HepG2 (cell line): ENCODE measurements at places on chromosomes 6 and 20. TPM values are rescaled to one million over a fixed set of nuclear protein-coding genes. Genes with fewer than 3 reads are reported as not detected.

GRCh38 chr20:49419785-49420184 lies 62.7 kb downstream of the KCNB1 start:
- no peaks in the 10 kb centered on the region for H3K36me3 ChIP-seq
- no peaks in the 10 kb centered on the region for H3K4me1 ChIP-seq
- H3K27ac ChIP-seq = no peak overlapping the region
- no peak for DNase-seq

GRCh38 chr20:19970256-19970765 lies 46.9 kb upstream of the NAA20 start:
- H3K36me3 ChIP-seq = no peaks in the 10 kb centered on the region
- H3K27ac ChIP-seq = no peak overlapping the region
- H3K27me3 ChIP-seq = no peaks in the 10 kb centered on the region
- DNase-seq = no peak
- no peak overlapping the region for H3K4me3 ChIP-seq

DNA sequence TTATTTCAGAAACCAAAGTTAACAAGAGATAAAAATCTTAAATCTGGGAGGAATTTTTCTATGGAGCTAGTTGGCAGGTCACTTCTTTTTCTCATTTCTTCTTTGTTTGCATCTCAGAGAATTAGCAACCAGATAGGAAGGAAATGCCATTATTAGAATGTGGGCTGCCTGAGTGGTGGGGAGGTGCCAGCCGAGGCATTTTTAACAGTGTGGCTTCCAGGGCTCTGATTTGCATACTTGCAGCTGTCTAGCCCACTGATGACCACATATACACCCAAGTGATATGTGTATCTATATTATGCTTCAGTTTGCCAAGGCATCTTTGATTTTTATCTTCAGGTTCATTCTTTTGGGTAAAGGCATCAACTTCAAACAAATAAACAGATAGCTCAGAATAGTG lies 206.7 kb downstream of the CLIC5 start:
- no peaks in the 10 kb centered on the region for H3K36me3 ChIP-seq
- H3K4me3 ChIP-seq = no peak overlapping the region
- DNase-seq = no peak
- no peaks in the 10 kb centered on the region for H3K4me1 ChIP-seq
- 0 out of 3 replicates have a peak, but pooled peaks cover 1% of the 10 kb centered on the region for H3K27me3 ChIP-seq

GRCh38 chr6:82902290-82902689 lies 163.4 kb downstream of the UBE3D start:
- no peak overlapping the region for H3K27ac ChIP-seq
- H3K36me3 ChIP-seq = no peaks in the 10 kb centered on the region
- DNase-seq = no peak
- H3K27me3 ChIP-seq = no peaks in the 10 kb centered on the region
- no peaks in the 10 kb centered on the region for H3K4me1 ChIP-seq

Gene CCN6
- polyA plus RNA-seq = 0.10 TPM in 1 of 2 replicates, not detected in the other

- no peak for DNase-seq
- no peak overlapping the region for H3K27ac ChIP-seq
- H3K4me1 ChIP-seq = no peaks in the 10 kb centered on the region
- no peaks in the 10 kb centered on the region for H3K27me3 ChIP-seq
- H3K4me3 ChIP-seq = no peak overlapping the region
Measured at GRCh38 chr6:15375018-15375417, 129.1 kb downstream of the JARID2 start.

Gene DEFB132
- not detected in 2 replicates for polyA plus RNA-seq
